ENCODE measurements at places on chromosomes 1 and 21.

- DNase-seq, result no peak
Measured at GRCh38 chr21:31196724-31197123, 147.3 kb downstream of the TIAM1 start.

- DNase-seq, result peak; percentile 22
Measured at GRCh38 chr1:76625886-76626678, 241.2 kb upstream of the ST6GALNAC5 start.

- peak; percentile 58 for DNase-seq
Measured at GRCh38 chr1:207797229-207797973, 45.5 kb downstream of the CD46 start.

DNA sequence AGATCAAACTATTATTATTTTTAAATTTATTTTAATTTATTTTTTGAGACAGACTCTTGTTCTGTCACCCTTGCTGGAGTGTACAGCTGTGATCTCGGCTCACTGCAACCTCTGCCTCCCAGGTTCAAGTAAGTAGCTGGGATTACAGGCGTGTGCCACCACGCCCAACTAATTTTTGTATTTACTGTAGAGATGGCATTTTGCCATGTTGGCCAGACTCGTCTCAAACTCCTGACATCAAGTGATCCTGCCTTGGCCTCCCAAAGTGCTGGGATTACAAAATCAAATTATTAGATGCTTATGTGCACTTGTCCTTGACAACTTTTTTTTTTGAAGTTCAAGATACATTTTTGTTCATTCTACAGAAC is 15.4 kb downstream of the LIN9 start:
- no peak for DNase-seq

DNA sequence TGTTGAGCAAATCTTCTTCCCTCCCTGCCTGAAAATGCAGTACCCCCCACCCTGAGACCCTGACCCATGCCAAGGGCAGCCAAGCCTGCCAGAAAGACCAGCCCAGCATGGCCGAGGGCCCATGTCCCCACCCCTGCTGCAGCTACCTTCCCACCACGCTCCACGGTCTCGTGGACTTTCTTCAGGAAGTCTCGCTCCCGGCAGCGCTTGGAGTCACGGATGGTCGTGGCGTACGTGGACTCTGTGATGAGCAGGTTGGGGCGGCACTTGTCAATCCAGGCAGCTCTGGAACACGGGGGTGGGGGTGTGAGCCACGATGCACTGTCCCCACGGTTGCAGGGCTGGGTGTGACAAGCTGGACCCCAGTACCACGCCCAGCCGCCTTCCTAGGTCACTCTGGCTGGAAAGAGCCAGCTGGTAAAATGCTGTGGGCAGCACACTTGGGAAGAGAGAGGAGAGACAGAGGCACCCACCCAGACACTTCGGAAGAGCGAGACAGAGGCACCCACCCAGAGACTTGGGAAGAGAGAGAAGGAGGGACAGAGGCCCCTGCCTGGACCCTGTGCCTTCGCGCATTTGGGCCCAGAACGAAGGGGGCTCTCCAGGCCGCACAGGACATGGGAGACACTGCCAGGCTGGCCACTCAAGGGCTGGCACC is 6.4 kb downstream of the PUSL1 start:
- DNase-seq, result no peak

GRCh38 chr1:63557365-63557987 is 34.2 kb downstream of the EFCAB7 start:
- peak; percentile 29 for DNase-seq

DNA sequence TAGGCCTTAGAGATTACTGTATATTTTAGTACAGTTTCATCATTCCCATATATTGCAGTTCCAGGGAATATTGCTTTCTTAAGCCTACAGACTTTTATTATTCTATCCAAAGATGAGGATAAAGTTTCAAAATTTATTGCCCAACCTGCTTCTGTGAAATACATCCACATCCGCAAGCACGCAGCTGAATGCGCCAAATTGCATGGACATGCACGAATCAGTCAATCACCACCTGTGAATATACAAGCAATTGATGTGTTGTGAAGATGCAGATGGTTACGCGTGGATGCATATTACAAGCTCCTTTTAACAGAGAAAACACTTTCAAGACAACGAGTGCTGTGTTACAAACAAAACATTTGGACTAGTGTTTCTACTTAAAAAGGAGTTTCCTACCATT is 577.8 kb upstream of the PLXNA2 start:
- no peak for DNase-seq

- no peak for DNase-seq
Measured at GRCh38 chr1:236067854-236068454, 3.1 kb upstream of the NID1 start.

- DNase-seq, result no peak
Measured at GRCh38 chr1:2060072-2060471, 9.9 kb downstream of the PRKCZ start.

DNA sequence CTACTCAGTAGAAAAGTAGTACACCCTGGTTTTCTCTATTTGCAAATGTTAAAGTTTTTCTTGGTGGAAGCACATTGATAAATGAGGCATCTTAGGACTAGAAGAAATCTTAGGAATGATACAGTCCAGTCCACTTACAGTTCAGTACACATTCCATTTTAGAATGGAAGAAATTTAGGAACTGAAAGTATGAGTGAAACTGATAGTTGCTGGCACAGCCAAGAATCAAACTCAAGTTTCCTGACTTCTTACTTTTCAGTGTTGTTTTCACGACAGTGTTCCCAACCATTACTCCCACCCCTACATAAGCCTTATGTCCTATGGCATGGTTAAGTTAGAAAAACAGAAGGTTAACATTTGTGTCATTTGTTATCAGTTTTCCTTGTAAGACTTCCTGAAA is 258.5 kb downstream of the BACH1 start:
- no peak for DNase-seq

GRCh38 chr1:93483606-93484005 is 35.7 kb downstream of the FNBP1L start:
- no peak for DNase-seq

DNA sequence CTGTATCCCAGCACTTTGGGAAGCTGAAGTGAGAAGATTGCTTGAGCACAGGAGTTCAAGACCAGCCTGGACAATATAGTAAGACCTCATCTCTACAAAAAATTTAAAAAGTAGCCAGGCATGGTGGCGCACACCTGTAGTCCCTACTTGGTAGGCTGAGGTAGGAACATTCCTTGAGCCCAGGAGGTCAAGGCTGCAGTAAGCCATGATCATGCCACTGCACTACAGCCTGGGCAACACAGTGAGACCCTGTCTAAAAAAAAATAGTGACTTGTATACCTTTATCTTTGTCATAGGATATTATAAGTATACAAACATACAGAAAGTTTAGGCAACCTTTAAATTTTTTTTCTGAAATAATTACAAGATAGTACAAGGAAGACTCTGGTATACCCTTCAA is 3.9 kb upstream of the FBXO28 start:
- no peak for DNase-seq

DNA sequence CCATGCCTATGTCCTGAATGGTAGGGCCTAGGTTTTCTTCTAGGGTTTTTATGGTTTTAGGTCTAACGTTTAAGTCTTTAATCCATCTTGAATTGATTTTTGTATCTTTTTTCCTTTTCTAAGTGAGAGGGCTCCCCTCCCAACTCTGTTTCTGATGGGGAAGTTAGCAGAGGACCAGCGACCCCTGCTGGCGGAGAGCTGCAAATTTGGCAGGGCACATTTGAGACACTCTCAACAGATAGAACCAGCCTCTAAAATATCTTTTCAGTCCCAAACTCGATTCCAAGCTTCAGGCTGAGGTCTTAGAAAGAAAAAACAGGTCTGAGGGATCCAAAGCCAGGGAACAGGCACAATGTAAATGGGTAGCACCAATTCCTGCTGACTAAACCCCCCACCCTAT is 32.5 kb downstream of the LRRC3 start:
- DNase-seq, result no peak

DNA sequence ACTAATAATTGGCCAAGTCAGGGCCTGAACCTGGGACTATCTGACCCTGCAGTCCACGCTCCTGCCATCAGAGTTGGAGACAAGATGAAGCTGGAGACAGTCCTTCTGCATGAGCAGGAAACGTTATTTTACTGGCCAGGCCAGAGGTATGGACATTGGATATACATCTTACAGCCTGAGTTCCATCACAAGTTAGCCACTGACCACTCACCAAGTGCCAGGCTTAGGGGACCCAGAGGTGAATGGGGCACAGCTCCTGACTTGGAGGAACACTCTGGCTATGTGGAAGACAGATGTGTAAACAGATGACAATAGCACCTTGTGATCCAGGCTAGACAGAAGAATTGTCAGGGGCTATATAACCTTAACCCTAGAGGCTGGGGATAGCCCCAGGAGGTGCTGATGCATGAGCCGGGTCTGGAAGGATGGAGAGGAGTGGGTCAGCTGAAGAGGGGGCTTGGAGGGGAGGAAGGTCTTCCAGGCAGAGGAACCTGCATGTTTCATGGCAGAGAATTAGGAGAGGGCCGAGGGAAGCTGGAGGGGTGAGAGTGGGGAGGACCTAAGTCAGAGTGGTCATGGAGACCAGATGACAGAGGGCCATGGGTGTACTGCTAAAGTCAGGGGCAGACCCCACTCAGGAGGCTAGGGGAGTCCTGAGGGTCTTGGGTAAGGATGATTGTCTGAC is 52.5 kb upstream of the DMRTB1 start:
- DNase-seq, result no peak

DNA sequence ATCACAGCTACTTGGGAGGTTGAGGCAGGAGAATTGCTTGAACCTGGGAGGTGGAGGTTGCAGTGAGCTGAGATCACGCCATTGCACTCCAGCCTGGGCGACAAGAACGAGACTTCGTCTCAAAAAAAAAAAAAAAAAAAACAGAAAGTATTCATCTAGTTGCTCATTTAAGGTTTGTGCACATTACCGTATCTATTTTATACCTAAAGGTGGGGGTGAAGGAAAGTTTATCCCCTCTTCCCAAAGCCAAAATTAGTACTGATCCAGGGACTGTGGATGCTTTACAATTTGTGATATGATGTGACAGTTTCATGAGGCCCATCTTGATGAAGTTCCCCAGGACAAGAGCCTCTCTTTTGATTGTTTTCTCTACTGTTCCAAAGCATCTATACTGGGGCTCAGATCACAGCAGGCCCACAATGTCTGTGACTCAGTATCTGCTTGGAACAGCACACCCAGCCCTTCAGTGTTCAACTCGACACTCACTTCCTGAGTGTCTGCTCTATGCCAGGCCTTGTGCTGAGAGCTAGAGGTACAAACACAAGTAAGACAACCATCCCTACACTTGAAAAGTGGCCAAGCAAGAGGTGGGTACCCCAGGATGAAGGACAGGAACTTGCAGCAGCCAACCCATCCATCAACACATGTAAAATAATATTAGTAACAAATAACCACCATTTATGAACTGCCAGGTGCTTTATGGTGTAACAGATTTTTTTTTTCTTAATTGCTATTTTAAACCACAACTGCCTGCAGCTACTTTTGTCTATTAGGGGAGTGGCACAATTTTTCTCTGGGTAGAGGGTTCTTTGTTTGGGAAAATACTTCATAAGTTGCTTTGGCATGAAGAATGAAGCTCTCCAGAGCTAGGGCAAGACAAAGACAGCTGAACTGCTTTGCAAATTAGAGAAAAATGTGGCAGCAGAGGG is 29.0 kb upstream of the KHDRBS1 start:
- no peak for DNase-seq

GRCh38 chr1:23114424-23115079 is 54.1 kb downstream of the LUZP1 start:
- no peak for DNase-seq

DNA sequence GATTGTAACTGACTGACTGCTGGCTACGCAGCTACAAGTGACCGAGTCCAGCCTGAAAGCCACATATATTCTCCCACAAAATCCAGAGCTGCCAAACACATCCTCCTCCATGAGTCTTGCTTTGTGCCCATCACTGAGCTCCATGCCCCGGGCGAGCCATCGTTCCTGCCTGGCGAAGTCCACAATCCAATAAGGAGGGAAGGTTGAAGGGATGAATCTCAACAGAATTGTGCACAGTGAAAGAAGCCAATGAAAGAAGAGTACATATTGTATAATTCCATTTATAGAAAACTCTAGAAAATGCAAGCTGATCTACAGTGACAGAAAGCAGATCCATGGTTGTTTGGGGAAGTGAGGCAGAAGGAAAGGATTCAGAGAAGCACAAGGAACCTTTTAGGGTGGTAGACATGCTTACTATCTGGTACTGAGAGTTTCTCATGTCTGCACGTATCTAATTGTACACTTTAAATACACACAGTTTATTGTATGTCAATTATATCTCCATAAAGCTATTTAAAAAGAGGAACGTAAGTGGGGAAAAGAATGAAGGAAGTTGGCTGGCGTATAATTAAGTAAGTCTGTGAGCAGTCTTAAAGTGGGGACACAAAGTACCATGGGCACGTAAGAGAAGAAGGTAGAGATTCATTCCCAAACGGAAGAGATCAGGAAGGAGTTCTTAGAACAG is 115.9 kb upstream of the JUN start:
- no peak for DNase-seq

DNA sequence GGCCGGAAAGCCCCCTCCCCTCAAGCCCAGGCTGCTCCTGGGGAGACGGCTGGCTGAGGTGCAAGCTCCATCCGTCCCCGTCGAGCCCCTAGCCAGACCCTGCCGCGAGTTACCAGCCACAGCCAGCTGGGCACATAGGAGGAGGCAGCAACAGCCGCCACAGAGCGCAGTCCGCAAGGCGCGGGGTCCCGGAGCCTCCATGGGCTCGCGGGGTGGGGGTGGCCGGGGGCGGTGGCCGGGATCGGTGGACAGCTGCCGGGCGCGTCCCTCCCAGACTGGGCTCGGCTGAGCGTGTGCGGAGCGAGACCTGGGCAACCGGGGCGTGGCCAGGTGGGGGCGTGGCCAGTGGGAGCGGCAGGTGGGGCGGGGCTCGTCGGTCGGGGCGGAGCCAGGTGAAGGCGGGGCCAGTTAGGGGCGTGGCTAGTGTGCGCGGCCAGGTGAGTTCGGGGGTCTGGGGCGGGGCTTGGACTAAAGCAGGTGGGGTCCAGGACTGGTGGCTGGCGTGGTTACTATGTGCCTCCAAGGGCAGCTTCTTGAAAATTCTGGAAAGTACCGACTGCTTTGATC is at the start of gene CD164L2:
TSS of gene CD164L2 (minus strand) at position 295 of the 567 bp plus-strand sequence. CDS start at position 201, 94 bp downstream.
- DNase-seq, result no peak

GRCh38 chr1:65817891-65818290 is 25.2 kb downstream of the PDE4B start:
- DNase-seq, result no peak

DNA sequence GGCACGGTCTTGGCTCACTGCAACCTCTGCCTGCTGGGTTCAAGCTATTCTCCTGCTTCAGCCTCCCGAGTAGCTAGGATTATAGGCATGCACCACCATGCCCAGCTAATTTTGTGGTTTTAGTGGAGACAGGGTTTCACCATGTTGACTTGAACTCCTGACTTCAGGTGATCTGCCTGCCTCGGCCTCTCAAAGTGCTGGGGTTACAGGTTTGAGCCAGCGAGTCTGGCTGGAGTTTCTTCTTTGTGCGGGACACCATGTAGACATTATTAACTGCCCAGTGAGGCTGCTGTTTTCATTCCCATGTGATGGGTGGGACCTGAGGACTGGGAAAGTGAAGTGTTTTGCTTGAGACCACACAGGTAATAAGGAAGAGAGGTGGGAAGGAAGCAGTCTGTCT is 23.3 kb downstream of the PLA2G5 start:
- no peak for DNase-seq

DNA sequence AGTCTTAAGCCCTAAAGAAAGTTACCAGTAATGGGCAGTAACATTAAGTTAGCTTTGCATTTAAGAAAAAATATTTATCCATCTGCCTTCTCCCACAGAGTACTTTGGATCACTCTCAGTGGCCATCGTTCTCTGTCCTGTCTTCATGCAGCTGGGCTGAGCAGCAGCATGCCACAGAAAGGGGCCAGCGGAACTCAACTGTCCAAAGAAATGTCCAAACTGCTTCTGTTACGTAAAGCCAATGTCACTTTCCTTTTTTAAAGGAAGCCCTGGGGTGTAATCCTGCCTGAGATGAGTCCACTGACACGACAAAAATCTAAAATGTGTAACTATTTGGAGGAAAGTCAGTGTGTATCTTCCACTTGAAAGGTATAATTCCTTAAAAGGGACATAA is 291.6 kb downstream of the SMYD3 start:
- DNase-seq, result no peak

All from HS-27A (cell line).